ENCODE measurements at places on chromosomes 3 and 15.
A peak's percentile ranks its signal among the peaks of the same experiment; 100 is the strongest.

GRCh38 chr3:123343296-123344174 is 105.4 kb downstream of the ADCY5 start:
- DNase-seq: no peak

- no peak for DNase-seq
Measured at GRCh38 chr3:123281406-123281805, 79.7 kb downstream of the SEC22A start.

- DNase-seq: no peak
Measured at GRCh38 chr3:23438657-23439056, 235.5 kb downstream of the UBE2E2 start.

DNA sequence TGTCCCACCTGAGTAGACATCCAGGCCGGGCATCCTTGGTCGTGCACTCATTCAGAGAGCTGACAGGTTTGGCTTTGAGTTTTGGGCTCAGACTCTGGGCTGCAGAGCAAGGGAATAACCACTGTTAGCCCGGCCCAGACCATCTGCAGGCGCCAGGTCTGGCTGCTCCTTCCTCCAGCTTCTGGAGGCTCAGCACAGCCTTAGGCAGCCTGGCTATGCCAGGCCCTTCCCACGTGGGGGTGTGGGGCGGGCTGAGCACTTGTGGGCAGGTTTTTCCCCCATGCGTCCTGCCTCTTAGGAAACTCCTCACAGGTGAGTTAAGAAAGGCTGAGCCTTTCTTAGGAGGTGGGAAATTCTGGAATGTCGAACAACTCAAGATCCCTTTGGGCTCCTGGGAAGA is 11.2 kb downstream of the PLA2G4B start:
- no peak for DNase-seq

- DNase-seq: no peak
Measured at GRCh38 chr3:128367221-128367620, 99.5 kb downstream of the DNAJB8 start.

DNA sequence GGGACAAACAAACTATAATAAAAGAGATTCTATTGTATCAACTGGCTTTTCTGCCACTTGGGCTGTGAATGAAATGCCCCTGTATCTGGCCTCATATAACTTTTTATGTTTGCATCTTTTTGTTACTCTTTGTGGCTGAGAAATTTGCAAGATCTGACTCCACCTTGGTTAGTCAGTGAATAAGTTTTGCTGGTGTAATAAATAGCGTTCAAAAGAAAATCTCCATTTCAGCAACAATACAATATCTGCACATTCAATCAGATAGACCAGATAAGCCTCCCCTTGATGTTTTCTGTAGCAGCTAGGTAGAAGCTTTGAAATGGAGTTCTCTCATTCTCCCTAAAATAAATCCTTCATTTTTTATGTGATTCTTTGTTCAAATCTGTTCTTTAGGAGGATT is 12.0 kb downstream of the TRAT1 start:
- peak; percentile 43 for DNase-seq

GRCh38 chr3:19947549-19948225 is 790 bp downstream of the RAB5A start:
- DNase-seq: peak; percentile 70

DNA sequence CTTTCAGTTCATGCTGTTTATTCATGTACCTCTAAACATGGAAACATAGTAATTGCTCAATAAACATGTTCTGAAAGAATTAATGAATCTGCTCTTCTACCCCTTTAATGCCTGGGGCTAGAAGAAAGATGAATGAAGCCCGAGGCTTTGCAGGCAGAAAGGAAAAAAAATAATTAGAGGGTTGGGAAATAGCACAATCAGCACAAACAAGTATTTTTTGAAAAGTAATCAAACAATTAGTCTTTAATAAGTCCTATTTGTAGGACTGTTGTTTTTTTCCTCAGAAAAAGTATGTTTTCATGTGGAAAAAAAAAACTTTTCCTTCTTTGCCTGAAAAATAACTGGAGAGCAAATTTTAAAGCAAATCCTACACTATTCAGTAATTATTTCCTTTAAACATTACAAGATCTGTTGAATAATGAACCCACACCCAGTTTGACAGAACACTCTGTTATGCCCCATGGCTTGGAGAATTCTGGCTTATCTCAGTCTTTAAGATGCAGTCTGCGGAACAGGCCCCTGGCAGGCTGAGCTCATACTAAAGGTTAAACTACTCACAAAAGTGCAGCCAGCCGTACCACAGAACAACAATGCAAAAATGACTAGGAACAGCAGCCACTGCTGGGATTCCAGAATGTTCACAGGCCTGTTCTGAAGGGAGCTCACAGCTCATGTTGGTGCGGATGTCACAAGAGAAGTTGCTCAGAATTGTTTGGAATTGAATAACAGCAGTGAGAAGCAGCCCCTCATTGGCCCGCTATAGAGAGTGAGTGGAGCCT is 79.2 kb downstream of the ABI3BP start:
- DNase-seq: no peak

GRCh38 chr3:121552379-121552778 is 6.6 kb upstream of the POLQ start:
- no peak for DNase-seq

DNA sequence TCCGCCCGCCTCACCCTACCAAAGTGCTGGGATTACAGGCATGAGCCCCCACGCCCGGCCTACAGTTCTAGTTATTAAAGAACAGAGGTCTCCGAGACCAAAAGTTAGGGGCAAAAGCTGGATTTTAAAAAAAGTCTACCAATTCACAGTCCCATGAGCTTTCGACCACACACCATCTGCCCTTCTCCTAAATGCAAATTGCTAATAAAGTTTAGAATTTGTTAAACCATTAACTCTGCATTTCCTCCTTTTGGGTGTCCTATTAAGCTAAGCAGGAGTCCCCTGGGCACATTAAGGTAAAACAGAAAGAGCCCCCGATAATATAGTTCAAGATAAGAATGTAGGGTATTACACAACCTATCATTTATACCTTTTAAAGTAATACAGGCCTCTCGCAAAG is 322.7 kb downstream of the FOXP1 start:
- no peak for DNase-seq

DNA sequence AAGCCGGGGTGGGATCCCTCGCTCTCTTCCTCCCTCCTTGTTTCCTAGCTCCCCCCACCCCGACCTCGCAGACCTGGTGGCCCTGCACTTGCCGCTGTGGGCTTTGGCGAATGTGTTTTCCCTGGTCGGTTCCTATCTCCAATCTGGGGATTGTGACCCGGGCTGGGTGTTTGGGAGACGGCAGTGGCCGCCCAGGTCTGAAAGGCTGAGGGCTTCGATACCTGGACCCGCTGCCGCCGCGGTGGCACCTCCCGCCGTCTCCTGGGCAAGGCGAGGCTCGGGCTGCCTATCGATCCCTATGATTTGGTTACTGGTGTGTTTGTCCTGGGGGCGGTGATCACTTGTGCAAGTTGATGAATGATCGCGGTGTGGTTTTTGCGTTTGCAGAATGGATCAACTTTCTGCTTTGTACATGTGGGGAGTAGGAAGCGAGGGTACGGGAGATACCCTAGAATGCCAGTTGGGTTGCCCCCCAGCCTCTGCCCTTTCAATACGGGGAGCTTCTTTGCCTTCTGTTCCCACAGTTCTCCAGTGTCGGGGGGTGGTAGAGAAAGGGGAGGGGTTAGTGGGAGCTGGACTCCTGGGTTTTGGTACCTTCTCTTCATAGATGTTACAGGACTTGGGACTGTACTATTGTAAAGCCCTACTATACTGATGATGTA is 3.0 kb downstream of the BBX start:
- DNase-seq: peak; percentile 3

GRCh38 chr15:92677999-92678398 is 22.4 kb upstream of the FAM174B start:
- DNase-seq: no peak

GRCh38 chr3:37862219-37862902 is 681 bp downstream of the CTDSPL start:
- no peak for DNase-seq

DNA sequence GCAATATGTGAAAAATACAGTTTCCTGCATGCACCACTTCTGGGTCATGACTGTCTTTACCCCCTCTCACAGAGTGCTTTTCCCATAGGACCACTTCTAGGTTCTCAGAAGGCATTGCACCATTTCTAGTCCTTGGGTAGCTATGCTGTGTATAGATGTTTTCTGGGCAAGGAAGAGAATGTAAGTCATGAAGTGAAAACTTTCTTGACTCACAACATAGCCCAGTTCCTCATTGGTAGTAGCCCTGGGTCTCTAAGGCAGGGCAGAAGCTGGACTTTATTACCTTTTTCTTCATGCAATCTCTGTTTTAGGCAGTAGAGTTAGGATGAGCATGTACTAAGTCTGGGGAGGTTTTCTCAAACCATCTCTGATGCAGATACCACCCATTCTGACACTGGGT is 203.1 kb downstream of the EPHB1 start:
- no peak for DNase-seq

- DNase-seq: peak; percentile 40
Measured at GRCh38 chr15:63166219-63166618, 8.9 kb upstream of the RPS27L start.

DNA sequence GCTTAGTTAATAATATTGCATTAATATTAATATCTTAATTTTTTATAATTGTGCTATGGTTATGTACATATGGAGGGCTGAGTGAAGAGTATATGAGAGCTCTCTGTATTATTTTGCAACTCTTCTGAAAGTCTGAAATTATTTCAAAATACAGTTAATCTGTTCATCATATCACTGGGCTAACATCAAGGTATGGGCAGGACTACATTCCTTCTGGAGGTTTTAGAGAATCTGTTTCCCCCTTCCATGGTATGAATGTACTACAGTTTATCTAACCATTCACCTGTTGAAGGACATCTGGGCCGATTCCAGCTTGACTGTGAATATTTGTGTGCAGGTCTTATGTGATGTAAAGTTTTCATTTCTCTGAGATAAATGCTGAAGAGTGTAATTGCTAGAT is 5.1 kb downstream of the IL20RB start:
- no peak for DNase-seq

DNA sequence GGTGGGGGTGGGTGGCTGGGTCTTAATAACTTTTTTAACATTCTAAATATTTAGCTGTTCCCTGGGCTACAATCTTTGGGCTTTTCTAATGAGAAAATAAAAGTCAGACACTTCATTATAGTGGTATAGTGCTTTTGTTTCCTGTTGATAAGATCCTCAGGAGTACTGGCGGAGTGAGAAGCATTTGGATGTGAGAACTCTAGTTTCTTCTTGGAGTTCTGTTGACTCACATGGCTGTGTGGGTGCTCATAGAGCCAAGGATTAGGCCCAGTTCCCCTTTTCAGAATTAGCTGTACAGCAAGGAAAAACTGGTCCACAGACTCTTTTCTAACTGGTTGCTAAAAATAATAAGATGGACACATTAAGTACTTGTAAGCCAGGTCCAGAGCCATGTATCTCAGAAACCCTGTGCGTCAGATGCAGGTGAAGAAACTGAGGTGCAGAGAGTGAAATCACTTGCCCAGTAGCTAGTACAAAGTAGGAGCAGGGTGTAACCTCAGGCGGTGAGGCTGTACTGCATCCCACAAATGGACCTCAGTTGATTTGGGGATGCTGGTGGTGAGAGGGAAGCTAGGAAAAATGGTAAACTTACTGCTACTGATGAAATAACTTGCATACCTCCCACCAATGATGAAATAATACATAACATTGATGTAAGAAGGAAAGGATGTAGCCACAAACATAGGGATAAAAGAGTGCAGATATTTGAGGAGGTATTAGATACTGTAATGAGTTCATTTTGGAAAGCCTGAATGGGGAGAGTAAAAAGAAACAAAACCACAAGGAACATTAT is 2.3 kb downstream of the ITPR1 start:
- no peak for DNase-seq

GRCh38 chr3:152885076-152885475 is 50.1 kb downstream of the P2RY1 start:
- no peak for DNase-seq

DNA sequence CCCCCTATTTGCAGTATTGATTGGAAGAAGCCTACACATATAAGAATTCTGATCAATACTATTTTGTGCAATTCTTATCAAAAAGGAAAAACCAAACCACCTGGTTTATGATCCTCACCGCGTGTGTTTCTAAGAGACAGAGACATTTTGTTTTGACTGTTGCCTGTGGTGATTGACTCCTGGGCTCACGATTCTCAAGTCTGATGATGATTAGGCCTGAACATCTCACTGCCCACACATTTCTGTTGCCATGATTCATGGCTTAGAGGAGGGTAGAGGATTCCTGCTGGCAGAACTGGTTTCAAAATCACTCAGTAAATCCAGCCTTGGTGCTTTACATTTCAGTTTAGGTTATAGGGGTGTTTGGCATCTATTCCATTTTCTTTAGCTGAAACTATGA is 88.3 kb upstream of the UBE3A start:
- no peak for DNase-seq

DNA sequence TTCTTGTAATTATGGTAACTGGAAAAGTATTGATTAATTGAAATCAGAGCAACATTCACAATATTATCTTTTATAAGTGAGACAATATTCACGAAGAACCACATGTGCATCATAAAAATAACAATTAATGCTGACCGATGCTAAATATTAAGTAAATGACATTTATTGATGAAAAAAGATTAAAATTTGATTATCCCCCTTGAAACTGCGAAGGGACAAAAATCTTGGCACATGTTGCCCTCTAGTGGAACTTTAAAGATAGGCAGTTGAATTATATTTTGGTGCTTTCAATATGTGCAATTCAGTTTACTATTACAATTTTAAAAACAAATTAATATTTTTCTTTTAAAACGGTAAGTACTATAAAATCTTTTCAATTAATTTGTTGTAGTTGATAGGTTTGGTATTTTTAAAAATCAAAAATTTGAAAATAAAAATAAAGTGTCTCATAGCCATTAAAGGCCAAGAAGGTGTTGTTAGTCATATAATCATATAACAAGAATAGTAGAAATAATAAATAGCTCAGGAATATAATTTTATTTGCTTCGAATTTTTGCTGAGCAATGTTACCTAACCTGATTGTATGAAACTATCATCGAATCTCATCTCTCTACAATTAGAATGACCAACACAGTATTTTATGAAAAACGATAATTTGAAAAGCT is 270.2 kb downstream of the ROBO1 start:
- no peak for DNase-seq

- no peak for DNase-seq
Measured at GRCh38 chr15:95829062-95829461, 501.4 kb upstream of the NR2F2 start.
